ENCODE measurements at places on chromosomes 6 and 20.

DNA sequence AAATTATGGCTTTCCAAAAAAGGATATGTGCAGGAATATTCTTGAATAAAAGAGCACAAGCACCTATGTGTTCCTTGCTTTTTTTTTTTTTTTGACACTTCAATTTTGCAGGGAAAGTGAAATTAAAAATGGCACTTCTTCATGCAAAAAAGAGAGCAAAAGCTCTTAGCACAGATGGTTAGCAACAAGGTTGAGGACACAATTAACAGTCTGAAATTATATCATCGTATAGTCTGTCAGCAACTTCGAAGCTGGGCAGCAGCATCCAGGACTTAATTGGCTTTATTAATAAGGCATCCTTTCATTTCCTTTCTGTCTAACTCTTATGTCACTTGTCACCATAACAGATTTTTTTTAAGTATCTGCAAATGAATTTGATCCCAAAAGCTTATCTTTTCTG is 122.6 kb downstream of the FUT9 start:
- DNase-seq, result no peak

GRCh38 chr6:167233490-167233889 is 57.6 kb upstream of the UNC93A start:
- DNase-seq, result no peak

- no peak for DNase-seq
Observed at GRCh38 chr6:41078101-41078500, 5.3 kb downstream of the NFYA start.

DNA sequence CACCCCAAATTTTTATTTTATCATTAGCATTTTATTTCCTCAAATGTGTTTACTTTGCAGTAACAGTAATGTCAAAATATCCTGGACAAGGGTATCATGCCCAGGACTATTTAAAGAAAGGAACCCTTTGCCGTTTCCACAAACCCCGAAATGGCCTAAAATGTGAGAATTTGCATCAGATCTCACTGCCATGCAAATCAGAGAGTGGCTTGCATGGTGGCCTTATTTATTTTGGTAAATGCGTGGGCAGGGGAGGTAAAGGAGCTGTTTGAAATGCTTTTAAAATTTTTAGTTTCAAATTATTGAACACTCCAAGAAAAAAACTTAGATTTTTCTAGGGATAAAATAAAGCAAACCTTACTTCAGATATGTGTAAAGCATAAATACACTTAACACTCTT is 43.8 kb downstream of the ADAT2 start:
- DNase-seq, result no peak

DNA sequence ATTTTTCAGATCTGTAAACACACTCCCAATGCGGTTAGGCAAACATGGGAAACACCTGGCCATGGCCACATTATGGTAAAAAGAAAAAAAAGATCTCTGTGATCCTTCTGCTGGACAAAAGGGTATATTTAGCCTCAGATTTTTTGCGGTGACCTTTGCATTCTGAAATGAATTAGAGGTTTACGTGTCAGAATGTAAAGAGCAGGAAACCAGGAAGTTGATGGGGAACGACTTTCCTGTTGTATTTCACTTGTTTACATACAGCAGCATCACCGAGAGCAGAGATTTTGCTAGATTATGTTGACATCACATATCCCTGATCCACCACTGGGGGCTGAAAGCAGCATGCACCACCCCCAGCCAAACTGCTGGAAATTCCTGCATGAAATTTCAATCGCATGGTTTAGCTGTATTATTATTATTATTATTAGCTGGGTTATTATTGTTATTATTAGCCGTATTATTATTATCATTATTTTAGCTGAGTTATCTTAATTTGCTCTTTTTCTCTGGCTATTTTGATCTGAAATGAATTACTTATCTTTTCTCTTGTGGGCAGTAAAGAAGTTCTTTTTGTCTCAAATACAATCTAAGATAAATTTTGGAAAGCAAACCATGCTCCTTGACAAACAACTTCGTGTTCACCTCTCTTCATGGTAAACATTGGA is 189.4 kb downstream of the ZFP64 start:
- DNase-seq, result no peak
